ENCODE measurements at places on chromosomes 5 and 9. TPM values are rescaled to one million over a fixed set of nuclear protein-coding genes. Genes with fewer than 3 reads are reported as not detected.

The ZFP37 gene
- 0.78 TPM for total RNA-seq

The LSM11 gene
- 5.4 TPM for total RNA-seq

The SPATA31C1 gene
- not detected for total RNA-seq

The NTMT1 gene
- 38.7 TPM for total RNA-seq

The BARHL1 gene
- not detected for total RNA-seq
